ENCODE measurements at places on chromosomes 6 and 20.

GRCh38 chr6:82588859-82589412 lies 225.3 kb downstream of the TPBG start:
- DNase-seq, result no peak

- no peak for DNase-seq
Measured at GRCh38 chr6:37050045-37050853, 44.8 kb downstream of the FGD2 start.

DNA sequence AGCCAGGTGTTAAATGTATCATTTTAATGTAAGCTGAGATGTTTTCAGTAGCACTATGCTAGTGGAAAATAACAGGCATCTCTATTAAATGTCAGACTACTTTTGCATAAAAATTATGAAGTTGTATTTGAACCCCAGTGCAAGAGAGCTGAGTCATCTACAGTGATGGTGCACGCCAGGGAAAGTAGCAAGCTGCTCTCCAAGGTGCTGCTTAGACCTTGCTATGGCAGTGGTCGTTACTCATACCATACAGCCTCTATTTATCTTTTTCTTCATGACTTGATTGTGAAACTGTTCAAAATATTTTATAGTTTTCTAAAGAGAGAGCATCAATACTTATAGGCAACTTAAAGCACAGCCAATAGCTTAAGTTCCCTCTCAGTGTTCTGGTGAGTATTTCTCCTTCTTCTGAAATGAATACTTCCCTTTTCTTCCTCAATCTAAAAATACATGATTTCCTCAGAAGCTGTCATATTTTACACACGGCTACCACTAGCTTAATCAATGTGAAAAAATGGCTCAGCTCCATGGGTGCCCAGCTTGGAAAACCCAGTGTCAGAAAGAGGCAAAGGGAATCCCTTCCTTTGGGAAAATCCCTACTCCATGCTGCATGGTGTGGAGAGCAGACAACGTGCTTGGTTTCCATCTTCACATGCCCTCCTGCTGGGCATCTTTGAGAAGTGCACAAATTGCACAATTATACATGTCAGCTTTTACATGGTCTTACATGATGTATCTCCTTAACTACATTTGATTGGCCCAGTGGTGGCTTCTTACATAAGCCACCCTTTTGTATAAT lies 105.6 kb downstream of the ELOVL4 start:
- DNase-seq, result no peak

DNA sequence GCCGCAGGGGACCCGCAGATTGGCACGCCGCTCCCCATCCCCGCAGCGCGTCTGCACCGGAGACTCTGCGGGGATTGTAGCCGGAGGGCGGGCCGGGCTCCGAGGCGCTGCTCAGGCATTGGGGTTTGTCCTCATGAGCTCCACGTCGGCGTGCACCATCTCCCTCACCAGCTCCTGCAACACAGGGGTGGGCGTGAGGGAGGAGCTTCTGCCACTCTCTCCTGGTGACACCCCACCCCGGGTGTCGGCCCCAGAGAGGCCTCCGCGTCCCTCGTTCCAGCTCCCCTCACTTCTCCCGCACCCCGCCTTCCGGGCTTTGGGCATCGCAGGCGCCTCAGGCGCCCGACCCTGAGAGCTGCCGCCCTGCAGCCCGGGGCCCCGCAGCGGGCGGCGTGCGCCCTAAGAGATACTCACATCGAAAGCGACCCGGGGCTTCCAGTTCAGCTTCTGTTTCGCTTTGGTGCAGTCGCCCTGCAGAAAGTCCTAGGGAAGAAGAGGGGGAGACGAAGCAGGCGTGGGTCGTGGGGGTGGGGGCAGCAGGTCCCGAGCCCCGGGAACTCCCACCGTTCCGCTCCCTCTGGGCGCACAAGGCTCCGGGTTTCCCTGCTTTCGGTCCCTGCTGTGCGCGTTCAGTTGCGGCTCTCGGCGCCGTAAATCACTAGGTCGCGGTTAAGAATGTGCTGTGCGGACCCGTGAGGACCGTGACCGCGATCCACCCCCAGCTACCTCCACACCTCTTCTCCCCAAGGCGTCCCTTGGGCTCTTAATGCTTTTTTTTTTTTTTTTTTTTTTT lies 14.5 kb downstream of the FOXC1 start:
- no peak for DNase-seq

All from brain pericyte (primary cell).